ENCODE measurements at places on chromosomes 11 and 22.
A peak's percentile ranks its signal among the peaks of the same experiment; 100 is the strongest.

DNA sequence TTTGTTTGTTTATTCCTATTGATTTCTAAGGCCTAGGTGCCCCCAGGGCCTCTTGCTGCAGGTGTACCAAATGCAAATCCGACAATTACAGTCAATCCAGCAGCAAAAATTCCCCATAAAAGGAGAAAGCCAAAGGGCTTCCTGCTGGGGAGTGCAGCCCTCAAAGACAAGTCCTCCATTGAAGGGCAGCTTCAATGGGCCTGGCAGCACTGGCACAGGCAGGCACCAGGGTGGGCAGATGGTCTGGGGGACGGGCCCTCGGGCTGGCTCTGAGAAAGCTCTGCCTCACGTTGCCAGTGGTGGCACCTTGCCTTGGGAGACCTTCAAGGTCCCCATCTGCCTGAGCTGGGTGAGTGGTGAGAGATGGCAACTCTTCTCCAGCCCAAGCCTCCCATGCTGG lies 128.0 kb downstream of the DSCAML1 start:
- DNase-seq = no peak

DNA sequence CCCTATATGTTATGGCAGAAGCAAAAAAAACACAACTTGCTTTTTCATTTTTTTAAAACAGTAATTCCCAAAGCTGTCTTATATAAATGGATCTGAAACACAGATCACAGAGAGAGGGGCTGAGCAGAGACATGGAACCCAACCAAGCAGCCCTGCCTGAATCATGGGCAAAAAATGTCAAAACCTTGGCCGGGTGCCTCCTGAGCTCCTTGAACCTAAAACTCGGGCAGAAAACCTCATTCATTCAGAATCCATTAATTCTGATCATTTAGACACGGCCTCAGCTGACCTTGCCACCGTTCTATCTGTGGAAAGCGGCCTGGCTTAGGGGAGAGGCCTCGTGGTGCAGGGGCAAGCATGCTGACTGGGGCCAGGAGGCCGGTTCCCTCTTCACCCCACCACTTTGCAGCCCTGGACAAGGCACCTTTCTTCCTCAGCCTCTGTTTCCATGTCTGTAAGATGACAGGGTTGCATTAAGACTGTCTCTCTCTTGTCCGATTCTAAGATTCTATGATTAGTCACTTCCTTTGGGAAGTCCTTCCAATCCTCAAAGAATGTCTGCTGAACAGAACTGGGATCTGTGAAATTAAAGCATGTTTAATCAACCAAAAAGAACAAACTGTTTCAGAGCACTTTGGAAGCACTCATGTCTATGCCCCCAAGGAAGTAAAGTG lies 26.0 kb downstream of the TENM4 start:
- DNase-seq = peak; percentile 57

- DNase-seq = no peak
Observed at GRCh38 chr11:13278609-13279486, 1.3 kb downstream of the BMAL1 start.

GRCh38 chr11:36258730-36259360 lies 30.4 kb downstream of the COMMD9 start:
- peak; percentile 67 for DNase-seq

DNA sequence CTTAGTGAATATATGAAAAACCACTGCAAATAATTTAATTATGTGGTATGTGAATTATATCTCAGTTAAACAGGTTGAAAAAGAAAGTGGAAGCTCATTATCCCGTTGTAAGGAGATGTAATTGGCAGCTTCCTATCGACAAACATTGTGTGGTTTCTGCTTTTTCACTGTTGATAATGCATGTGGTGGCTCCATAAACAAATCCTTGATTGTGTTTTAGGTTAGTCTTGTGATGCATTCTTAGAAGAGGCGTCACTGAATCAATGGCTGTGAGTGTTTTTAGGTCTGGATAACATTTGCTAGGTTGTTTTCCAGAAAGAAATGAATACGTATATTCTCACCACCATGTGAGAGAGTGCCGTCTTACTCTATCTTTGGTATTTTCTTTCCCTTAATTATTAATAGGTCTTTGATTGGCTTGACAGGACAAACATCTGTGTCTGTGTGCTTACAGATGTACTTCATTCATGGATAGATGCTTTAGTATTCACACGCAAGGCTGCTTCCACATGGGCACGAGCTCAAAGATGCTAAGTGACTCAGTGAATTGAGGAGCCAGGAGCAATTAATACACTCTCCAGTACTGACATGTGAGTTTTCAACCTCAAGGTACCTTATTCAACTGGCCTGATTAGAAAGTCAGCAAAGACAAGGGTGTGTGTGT lies 166.7 kb downstream of the TBC1D22A start:
- DNase-seq = no peak

- DNase-seq = no peak
Observed at GRCh38 chr22:42397332-42398249, 34.6 kb downstream of the NFAM1 start.

DNA sequence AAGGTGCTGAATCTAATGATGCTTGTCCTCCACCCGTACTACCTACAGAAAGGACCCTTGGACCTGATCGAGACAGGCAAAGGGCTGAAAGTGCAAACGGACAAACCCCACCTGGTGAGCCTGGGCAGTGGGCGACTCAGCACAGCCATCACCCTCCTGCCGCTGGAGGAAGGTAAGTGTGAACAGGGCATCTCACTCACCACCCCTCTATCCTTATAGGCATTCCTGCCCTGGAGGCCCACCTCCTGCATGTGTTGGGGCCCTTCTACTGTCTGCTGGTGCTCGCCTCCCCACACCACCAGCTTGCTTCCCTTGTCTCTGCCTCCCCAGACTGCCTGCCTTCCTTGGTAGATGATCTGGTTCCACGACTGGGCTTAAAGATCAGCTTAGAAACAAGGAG lies 7.1 kb downstream of the PHLDB1 start:
- no peak for DNase-seq

DNA sequence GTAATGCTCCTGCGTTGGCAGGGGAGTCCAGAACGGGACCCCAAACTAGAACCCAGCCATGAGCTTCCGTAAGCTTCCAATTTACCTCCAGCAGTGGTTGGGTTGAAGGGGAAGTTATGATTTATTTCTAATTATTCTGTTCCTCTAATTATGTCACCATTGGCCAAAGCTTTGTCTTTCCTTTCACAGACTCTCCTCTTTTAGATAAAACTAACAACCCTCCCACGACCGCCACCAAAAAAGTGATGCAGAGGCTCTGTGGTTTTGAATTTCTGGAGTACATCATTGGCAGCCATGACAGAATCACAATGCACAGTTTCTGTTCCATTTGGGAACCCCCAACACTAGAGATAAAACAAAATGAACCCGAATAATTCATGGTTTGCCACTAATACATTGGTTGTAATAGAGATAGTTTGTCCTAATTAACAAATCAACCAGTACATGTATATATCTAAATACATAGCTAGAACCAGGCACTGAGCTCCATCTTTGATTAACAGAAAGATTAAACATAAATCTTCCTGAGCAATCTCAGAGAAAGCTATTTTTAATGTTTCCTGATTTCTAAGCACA lies 64.3 kb downstream of the ETS1 start:
- DNase-seq = no peak

GRCh38 chr11:68806931-68807844 lies 34.5 kb downstream of the CPT1A start:
- peak; percentile 44 for DNase-seq

- DNase-seq = no peak
Observed at GRCh38 chr11:59187035-59187434, 15.1 kb downstream of the DTX4 start.

DNA sequence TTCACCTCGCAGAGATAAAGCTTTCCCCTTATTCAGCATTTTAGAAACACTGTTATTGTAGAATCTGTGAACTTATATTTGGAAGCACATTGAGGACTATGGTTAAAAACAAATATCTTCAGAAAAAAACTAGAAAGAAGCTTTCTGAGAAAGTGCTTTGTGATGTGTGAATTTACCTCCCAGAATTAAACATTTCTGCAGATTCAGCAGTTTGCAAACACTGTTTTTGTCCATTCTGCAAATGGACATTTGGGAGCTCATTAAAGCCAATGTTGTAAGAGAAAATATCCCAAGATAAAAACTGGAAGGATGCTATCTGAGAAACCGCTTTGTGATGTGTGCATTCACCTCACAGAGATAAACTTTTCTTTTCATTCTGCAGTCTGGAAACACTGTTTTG lies 272.7 kb downstream of the OR4A5 start:
- no peak for DNase-seq

- peak; percentile 62 for DNase-seq
Observed at GRCh38 chr11:86802601-86803051, 2.3 kb downstream of the PRSS23 start.

DNA sequence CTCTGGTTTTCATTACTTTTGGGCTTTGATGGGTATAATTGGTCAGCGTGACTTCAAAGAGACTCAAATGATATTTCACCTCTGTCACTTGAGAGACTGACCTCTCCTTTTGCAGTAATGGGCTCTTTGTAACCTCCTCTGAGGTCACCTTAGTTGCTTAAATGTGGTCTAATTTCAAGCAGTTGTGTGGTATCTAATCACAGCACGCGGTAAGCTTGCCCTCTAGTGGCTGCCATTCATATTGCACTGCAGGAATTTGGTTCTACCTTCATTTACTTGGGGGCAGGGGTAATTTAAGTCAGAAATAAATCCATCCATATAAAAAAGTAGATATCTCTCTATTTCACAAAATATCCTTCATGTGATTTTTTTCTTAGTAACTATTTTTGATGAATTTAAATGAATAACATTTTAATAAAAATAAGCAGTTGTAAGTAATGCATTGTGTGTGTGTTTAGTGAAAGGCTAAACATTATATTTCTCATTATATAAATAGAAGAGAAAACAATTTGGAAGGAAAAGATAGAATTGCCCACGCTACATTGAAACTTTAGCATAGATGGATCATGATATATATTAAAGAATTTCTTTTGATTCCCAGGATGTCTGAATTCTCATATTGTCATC lies 55.0 kb upstream of the ANO3 start:
- peak; percentile 57 for DNase-seq

DNA sequence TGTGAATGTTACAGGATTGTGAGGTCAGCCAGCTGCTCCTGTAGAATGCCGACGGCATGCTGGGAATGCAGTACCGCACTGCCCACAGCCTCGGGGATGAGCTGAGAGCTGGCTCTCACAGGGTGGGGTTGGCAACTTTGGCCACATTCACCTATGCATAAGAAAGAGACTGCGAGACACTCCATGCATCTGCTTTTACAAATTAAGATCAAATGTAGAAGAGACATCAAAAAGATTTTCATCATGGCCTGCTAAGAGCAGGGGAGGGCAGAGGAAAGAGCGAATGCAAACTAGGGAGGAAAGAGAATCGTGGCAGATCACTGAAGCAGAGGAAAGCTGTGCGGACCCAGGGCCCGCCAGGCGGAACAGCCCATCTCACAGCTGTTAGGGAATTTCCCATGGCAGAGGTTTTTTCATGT lies 49.8 kb upstream of the SPATA19 start:
- DNase-seq = no peak

DNA sequence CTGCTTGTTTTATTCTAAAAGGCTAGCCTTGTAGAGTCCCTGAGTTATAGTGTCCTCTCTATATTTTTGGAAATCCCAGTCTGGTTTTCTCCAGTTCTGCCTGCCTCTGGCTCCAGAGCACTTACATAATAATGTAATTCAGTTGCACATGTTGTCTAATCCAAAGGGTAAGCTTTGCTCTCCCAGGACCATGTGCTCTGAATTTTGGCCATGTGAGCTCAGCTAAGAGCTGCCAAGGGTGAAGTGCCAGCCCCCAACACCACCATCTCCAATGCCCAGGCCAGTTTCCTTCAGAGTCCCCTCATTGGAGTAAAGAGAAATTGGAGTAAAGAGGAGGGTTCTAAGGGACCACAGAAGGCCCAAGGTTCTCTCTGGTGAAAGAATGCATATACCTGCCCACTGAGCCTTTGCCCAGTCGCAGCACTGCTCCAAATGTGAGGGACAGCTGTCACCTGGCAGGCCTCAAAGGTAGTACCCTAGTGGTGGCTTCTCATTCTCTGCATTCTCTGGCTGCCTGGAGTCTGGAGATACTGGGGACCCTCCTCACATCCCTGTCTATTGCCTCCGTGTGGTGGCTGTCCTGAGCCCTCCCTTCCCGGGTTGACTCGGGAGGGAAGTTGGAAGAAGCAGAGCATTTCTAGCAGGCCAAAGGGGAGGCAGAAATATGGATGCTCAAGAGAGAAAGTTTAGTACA lies 4.9 kb downstream of the CRY2 start:
- DNase-seq = no peak

- no peak for DNase-seq
Observed at GRCh38 chr11:71930556-71931244, 1.9 kb downstream of the RNF121 start.

- DNase-seq = no peak
Observed at GRCh38 chr22:36378869-36379217, 8.9 kb downstream of the MYH9 start.

GRCh38 chr22:35322126-35322525 lies 22.4 kb downstream of the TOM1 start:
- no peak for DNase-seq

DNA sequence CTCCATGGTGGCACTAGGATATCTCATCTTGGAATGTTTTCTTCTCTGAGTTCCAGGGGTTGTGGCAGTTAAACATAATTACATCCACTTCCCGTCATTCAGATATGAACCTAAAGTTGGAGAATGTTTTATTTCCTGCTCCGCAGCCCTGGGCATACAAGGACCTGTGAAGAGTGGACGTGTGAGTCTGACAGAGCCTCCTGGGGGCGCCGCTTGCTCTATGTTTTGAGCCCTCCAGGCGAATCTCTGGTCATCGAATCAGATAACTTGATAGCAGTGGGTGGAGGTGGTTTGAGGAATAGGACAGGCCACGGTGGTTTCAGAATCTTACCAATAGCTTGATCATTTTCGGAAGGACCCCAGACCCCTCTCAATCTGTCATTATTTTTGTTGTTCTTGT lies 174.2 kb downstream of the NTM start:
- no peak for DNase-seq

DNA sequence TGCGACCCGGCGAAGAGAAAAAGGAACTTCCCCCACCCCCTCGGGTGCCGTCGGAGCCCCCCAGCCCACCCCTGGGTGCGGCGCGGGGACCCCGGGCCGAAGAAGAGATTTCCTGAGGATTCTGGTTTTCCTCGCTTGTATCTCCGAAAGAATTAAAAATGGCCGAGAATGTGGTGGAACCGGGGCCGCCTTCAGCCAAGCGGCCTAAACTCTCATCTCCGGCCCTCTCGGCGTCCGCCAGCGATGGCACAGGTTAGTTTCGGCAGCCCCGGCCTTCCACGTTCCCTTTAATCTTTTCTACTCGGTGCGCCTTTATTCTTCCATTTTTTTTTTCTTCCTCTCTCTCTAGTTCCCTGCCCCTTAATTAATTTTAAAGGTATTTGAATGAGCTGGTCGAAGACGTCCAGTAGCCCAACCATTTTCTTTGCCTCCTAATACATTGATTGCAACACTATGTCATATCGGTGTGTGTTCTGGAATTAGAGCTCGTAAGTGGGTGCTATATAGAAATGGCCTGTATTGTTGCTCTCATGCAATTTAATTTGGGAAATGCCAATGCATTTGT lies 537 bp downstream of the EP300 start:
- DNase-seq = peak; percentile 19

- DNase-seq = peak; percentile 88
Observed at GRCh38 chr11:28400331-28401100, 292.3 kb downstream of the METTL15 start.
